Nephron progenitor cell (in vitro differentiated cells): ENCODE measurements at places on chromosomes 1 and 21.

DNA sequence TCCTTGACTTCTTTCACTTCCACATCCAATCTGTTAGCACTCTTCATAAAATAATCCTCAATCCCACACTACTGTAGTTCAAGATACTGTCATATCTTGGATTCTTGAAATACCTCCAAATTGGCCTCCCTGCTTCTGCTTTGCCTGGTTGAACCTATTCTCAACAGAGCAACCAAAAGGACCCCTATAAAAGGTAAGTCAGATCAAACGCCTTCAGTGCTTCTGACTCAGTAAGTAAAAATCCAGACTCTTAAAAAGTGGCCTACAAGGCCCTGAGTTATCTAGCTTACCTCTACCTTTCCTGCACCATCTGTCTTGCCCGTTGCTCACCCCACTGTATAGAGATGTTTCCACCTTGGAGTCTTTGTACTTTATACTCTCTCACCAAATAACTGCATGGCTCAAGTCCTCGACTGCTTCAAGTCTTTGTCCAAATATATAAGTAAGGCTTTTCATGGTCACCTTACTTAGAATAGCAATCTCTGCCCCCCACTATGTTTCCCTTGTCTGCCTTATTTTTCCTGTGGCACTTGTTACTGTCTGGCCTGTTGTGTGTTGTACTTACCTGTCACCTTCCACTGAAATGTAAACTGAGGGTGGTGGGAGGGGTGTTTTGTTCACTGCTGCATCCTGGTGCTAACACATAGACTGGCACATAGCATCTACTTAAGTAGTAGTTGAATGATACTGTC lies 5.1 kb upstream of the PIGV start:
- no peak for DNase-seq

GRCh38 chr1:218030846-218031245 lies 254.2 kb upstream of the RRP15 start:
- no peak for DNase-seq

GRCh38 chr1:193322211-193322610 lies 135.8 kb upstream of the B3GALT2 start:
- no peak for DNase-seq

DNA sequence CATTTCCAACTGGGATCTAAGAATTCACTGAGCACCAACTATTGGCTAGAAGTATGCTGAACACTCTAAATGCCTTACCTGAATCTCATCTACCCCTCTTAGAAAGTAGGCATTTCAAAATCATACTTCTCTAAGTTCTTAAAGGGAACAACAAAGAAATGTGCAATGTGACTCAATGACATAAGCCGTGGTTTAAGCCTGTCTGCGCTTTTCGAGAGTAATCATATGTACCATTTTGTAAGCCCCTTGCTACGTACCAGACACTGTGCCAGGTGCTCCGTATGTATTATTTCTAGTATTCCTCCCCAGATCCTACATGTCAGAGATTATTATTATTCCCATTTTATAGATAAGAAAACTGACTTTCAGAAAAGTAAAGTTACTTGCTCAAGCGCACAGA lies 454.2 kb downstream of the SETD4 start:
- no peak for DNase-seq

GRCh38 chr1:218369688-218370511 lies 24.8 kb downstream of the TGFB2 start:
- DNase-seq: no peak

DNA sequence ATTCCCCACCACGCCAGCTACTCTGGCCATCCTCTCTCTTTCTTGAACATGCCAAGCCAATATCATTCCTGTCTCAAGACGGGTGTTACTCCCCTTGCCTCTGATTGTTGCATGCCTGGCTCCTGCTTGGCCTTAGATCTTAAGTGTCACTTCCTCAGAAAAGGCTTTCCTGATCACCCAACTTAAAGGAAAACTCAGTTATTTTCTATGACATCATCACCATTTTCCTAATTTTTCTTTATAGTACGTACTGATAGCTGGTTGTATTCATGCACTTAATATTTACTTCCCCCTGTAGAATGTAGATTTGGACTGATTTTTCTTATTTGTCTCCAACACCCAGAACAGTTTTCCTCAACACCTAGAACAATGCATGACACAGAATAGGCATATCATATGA lies 123.8 kb upstream of the TSPAN2 start:
- no peak for DNase-seq

- no peak for DNase-seq
Observed at GRCh38 chr1:59595774-59596173, 219.0 kb upstream of the HOOK1 start.

- DNase-seq: no peak
Observed at GRCh38 chr21:38401191-38401926, 96.9 kb downstream of the ERG start.
